ENCODE measurements at places on chromosomes 13 and 19. TPM values are rescaled to one million over a fixed set of nuclear protein-coding genes. Genes with fewer than 3 reads are reported as not detected.
A peak's percentile ranks its signal among the peaks of the same experiment; 100 is the strongest.

C5AR1 gene
- 18.6 TPM for total RNA-seq

TEAD2 gene
- total RNA-seq = 40.8 TPM

GRCh38 chr13:44867825-44868224 is 121.4 kb downstream of the NUFIP1 start:
- peak; percentile 32 for DNase-seq

GRCh38 chr19:4144666-4145249 is 8.7 kb upstream of the CREB3L3 start:
- no peak for DNase-seq

DNA sequence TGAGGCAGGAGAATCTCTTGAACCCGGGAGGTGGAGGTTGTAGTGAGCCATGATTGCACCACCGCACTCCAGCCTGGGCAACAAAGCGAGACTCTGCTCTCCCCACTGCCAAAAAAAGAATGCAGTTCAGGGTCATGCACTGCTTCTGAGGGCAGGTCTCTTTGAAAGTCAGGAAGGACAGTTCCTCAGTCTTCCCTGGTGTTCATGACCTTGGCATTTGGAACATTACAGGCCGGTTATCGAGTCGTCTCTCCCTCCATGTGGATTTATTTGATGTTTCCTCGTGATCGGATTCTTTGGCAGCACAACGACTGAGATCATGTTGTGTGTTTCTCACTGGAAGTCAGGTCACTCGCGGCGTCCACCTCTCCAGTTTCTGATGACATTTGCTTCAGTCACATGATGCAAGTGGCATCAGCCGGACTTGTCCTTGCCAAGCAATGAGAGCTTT is 17.2 kb downstream of the FGF21 start:
- no peak for DNase-seq

DNA sequence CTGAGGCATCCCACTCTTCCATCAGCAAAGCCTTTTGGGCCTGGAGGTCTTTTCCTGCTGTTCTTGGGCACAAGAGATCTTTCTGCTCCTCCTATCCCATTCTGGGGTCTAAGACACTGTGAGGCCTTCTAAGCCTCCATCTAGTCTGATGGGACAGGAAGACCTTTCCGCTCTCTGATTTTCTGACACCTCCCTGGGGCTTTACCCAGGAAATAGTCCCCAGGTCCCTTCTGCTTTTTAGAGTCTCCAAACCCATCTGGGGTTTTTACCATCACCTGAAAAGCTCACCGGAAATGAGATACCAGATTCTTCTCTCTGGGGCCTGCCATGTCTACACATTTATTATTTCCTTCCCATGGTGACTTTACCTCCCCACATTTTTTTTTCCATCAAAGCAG is 21.1 kb downstream of the CLEC17A start:
- DNase-seq = no peak

DNA sequence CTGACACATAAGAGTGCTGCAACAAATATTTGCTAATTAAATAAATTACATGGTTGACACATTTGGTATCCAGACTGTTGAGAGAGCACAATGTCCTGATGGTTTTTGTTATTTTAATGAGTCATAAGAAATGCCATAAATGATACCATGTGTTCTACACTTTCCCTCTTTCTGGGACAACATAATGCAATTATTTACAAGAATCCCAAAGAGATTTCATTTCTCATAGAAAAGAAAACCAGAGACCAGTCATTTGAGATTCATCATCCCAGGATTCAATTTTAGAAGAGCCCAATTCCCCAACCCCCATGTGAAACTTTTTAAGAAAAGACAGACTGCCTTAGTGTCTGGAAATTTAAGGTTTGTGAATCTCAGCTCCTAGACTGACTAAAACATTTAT is 399.6 kb downstream of the DCT start:
- DNase-seq = no peak

DNA sequence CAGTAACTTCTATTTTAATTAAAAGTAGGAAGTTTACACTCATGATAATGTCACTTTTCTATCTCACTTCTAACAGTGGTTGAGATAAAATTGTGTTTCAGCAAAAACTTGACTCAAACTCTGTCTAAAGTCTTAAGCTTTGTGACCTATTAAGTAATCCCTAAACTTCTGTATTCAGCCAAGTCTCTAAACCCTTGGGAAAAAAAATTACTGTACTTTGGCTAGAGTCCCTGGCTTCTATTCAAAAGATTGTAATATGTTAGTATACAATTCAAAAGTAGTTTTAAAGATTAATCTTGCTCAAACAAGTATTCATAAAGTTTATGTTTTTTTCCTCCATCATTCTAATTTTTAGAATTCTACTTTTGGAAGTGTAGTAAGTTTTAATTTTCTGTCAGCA is 1248.8 kb downstream of the UQCRFS1 start:
- DNase-seq = no peak

DNA sequence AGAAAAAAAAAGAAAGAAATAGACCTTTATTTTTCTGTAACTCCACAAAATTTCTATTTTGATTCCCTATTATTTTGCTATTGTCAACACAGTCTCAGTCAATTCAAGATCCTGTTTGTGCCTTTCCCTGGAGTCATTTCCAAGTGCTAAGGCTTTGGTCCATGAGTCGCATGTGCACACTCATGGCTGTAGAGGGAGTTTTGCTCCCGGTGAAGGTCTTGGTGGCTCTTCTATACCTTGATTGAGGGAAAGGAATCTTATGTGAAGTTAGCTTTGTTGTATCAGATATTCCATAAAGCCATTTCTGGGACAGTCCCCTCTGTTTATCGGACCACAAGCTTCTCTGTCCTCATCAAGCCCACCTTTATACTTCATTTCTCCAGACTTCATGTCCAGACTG is 58.7 kb upstream of the ALOX5AP start:
- DNase-seq = no peak

GPR18 gene
- total RNA-seq = not detected

DNA sequence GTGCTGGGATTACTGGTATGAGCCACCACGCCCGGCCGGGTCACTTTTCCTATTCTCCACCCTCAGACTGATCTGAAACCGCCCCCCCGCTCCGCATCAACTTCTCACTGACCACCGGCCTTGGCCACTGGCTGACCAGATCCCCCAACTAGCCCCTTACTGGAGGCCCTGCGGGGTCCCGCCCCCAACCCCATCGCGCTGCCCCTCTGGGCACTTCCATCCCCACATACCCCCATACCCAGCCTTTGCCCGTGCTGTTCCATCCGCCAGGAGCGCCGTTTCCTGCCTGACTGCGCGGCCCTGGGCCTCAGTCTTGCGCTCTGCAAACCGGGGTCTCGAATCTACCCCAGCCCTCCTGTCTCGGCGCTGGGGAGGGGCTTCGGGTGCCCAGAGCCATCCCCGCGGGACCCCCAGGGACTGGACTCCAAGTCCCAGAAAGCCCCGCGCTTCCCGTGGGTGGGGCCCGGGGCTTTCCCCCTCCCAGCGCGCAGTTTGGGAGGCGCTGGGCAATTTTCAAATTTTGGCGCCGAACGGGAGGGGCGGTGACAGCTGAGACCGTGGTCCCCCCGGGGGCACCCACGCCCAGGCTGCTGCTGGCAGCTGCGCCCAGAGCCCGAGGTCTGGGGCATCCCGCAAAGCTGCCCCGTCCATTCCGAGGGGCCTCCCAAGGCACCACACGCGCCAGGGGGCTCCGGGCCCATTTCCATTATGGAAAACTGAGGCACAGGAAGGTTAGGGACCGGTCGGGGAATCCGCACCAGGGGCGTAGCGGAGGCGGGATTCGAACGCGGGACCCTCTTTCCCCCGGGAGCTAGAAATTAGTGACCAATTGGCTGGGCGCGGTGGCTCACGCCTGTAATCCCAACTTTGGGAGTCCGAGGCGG is 5.2 kb upstream of the LMNB2 start:
- peak; percentile 45 for DNase-seq

DNA sequence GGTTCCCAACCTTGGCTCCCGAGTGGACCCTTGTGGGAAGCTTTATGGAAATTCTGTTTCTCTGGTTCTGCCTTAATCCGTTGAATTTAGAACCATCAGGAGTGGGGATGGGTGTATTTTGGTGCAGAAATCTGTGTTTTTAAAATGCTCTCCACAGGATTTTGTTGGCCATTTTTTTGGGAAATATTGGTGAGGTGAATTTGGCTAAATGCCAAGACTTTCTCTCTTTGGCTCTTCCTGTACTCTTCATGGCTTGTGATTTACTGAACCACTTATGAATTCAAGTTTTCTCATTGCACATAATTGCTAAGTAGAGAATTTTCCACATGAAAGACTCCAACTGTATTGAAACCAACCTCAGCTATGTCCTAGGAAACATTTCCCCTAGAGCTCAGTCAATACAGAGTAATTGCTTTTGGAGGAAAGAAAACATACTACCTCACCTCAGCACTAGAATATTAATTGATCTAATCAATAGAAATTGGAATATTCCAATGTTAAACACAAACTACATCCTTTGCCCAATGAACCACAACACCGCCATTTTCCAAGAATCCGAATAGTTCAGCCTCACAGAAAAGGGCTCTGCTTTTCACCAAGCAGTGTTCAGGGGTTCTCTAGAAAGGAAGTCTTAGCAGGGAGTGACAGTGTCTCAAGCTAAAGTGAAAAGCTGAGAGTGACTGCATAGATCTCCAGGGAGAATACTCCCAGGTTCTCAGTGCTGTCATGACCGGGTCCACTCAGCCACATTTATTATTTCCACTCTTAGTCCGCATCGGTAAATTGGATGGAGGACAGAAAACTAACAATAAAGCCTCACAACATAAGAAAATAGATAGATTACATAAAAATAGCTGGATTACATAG is 60.3 kb downstream of the ERCC5 start:
- no peak for DNase-seq

- DNase-seq = no peak
These were observed 76.6 kb upstream of the SPATA13 start for GRCh38 chr13:24083722-24084421.

- peak; percentile 53 for DNase-seq
These were observed 880 bp downstream of the SWSAP1 start for GRCh38 chr19:11375143-11375948.

GRCh38 chr13:50229960-50230661 is 214.9 kb downstream of the KCNRG start:
- no peak for DNase-seq

- DNase-seq = no peak
These were observed 302.4 kb downstream of the PCDH20 start for GRCh38 chr13:61113140-61113658.

- no peak for DNase-seq
These were observed 17.5 kb upstream of the PROZ start for GRCh38 chr13:113140677-113141600.

COX7A1 gene
- 2,848 TPM for total RNA-seq

DACT3 gene
- total RNA-seq = 29.3 TPM
